Lung (tissue), 17 donors: ENCODE measurements at places on chromosomes 5 and 9.

GRCh38 chr5:150156540-150156939, 895 bp upstream of the PDGFRB start:
- DNase-seq = no peak

- DNase-seq = no peak
These were observed 217.8 kb upstream of the TMEM161B start for GRCh38 chr5:88486431-88486830.

GRCh38 chr5:151029179-151030055, 9.0 kb downstream of the GPX3 start:
- DNase-seq = no peak

DNA sequence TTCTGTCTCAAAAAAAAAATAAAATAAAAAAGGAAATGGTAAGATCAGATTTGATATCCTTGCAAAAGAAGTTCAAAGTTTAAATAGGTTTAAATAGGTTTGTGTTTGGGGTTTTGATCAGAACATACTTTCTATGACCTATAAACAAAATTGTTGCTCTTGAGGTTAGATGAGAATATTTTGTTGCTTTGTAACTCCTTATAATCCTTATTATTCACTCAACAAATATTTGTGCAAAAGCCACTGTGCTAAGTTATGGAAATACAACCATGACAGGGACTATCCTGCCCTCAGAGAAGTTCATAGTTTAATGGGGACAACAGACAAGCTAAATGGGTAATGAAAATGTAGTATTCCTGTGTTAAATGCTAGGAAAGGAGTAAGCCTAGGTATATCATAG, 71.5 kb downstream of the INVS start:
- DNase-seq = no peak

DNA sequence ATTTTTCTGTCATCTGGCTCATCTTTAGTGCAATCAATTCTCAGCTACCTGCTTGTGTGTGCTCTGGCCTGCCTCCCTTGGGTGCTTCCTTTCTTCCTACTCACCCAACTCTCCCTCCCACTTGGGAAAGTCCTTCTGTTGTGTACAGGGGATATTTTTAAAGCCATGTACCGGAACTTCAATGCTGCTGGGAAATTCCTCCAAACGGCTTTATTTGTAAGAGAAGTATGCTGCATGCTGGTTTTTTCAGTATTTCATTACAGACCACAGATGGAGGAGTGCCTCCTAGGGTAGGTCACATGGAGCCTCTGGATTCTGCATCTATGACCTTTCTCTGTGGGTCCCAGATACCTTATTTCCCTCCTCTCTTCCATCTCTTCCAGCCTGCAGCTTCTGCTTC, 5.4 kb upstream of the HMHB1 start:
- DNase-seq = no peak

- no peak for DNase-seq
These were observed 78.4 kb downstream of the SLC38A9 start for GRCh38 chr5:55633574-55634208.

DNA sequence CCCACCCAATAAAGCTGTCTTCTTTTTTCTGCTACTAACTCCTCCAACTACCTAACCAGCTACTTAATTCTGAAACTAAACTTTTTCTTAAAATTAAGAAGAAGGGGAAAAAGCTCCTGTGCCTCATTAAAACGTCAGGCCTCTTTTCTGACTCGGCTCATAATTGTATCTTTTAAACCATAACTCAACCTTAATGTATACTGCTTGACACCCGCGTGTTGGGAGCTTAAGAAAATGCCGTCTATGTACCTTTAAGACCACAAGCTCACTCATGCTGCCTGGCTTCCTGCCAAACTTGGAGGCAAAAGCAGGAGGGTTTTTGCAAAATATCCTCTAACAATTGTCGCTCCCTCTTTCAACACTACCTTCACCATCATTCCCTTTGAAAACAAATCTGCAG, 5.0 kb downstream of the EBF1 start:
- peak; percentile 79 for DNase-seq

- DNase-seq = peak; percentile 35
These were observed 1.7 kb downstream of the CCNG1 start for GRCh38 chr5:163439092-163439425.

DNA sequence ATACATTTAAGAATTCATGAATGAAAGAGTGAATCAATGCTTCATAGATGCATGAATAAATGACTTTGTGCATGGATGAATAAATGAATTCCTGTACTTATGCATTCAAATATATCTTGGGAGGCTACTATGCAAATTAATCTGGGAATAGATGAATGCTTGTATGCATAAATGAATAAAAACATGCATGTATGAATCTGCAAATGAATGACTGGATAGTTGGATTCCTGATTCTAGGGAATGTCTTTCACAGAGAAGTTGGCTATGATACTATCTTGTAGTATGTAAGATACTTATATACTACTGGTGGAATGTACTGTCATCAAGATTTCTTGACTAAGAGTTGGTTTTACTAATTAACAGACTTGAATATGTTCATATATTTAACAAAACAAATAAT, 75.3 kb upstream of the ASTN2 start:
- no peak for DNase-seq

DNA sequence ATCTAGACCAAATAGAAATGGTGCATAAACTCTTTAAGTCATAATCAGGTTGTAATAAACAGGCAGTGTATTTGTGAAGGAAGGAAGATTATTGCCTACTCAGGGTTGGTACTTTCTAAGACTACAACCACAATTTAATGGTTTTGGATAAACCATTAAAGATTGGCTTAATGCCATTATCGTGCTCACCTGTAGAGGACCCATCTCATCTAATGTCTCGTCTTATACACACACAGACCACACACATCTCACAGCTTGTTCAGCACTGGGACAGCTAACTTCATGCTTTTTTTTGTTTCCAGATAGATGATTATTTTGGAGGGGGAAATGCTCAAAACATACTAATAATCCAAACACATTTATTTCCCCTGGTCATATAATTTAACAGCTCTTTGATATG, 175.7 kb upstream of the SLC12A2 start:
- DNase-seq = no peak

DNA sequence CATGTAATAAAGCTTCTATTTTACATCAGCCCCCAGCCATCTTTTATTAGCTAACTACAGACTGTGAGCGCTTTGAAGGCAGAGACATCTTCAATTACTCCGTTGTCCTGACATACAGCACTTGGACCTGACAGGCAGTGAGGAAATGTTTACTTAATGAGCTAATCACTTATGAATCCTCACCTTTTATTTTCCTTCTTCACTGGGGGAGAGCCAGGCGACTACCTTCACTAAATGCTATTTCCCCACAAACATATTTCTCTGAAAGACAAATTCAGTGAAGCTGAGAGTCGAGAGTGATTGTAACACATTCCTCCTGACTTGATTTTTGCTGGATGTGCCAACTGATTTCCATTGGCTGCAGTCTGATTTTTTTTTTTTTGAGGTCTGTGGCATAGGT, 192.1 kb upstream of the CLINT1 start:
- no peak for DNase-seq

DNA sequence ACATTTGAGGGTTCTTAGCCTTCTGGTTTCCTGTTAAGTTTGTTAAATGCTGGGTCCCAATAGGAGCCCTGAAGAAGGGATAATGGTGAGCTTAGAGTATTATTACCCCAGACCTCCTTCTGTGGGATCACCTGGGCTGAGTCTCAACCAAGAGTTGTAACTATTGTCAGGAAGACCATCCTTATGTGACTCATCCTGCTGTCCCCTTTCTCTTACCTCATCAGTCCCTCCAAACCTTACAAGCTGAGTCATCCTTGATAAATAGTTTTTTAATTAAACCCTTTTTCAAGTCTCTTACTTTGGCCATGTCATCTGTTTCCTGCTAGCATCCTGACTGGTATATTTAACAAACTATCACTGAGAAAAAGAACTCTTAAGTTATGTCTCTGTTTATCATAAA, 502.8 kb downstream of the LRRC70 start:
- DNase-seq = no peak

GRCh38 chr5:96714951-96715451, 52.8 kb downstream of the CAST start:
- DNase-seq = peak; percentile 80

- no peak for DNase-seq
These were observed 559.1 kb upstream of the TRPC7 start for GRCh38 chr5:136924490-136924889.

GRCh38 chr5:126610160-126610559, 9.4 kb downstream of the PHAX start:
- no peak for DNase-seq

DNA sequence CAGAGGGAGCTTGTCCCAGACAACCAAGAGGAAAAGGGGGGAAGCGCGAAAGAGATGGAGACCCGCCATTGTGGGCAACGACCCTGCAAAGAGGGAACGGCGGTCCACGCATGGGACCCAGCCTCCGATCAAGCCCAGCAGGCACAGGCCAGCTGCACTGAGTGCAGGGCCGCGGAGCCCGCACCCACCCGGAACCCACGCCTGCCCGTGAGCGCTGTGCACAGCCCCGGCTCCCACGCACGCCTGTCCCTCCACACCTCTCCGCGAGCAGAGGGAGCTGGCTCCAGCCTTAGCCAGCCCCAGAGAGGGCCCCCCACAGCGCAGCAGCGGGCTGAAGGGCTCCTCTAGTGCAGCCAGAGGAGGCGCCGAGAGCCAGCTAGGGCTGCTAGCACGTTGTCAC, 416.5 kb downstream of the DMRTA1 start:
- DNase-seq = no peak

DNA sequence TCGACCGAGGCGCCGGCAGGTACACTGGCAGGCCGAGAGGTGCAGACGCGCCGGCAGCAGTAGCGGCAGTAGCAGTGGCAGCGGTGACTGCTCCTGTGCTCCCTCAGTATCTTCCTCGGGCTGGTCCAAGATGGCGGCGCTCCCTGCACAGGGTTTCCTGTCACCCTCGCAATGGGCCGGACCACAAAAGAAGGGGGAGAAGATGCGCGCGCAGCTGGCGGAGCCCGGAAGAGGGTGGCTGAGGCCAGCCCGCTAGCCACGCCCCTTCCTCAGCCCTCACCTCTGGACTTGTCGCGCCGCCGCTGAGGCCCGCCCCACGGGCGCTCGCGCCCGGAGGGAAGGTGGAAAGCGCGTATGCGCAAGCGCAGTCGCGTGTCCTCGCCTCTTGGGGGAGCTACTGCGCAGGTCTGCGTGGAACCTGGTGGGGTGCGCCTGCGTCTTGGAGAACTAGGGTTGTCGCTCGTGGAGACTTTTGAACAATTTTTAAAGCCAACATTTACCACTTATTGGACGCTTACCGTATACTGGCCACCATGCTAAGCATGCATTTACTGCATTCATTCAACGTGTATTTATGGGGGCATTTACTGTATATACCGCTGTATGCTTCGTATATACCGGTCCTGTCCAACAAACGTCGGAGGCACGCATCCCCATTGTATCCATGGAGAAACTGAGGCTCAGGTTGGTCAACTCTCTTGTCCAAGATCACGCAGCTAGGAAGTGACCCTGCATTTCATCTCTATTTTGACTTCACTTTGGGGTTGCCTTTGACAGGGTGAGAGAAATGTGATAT, at the start of gene RAB14:
RAB14 (minus strand) TSS at position 132 of the 796 bp plus-strand sequence. CDS start 8,457 bp downstream, outside the sequence.
- peak; percentile 99 for DNase-seq

DNA sequence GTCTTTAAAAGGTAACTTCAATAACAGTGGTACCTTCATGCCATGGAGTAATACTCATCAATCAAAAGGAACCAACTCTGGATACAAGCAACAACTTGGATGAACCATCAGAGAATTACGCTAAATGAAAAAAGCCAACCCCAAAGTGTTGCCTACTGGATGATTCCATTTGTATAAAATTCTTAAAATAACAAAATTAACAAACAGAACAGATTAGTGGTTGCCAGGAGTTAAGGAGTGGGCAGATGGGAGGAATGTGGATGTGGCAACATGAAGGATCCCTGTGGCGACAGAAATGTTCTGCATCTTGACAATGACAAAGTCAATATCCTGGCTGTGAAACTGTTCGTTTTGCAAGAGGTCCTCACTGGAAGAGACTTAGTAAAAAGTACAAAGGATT, 50.5 kb downstream of the SPTLC1 start:
- DNase-seq = no peak

GRCh38 chr5:80266566-80266965, 10.7 kb upstream of the SERINC5 start:
- DNase-seq = no peak
